Spinal cord (tissue), 10 donors: ENCODE measurements at places on chromosomes 5 and 9. TPM values are rescaled to one million over a fixed set of nuclear protein-coding genes. Genes with fewer than 3 reads are reported as not detected.

GRCh38 chr5:150481972-150482406 is 25.9 kb upstream of the NDST1 start:
- DNase-seq: no peak

The SNCAIP gene
- polyA plus RNA-seq: 35.8 TPM

DNA sequence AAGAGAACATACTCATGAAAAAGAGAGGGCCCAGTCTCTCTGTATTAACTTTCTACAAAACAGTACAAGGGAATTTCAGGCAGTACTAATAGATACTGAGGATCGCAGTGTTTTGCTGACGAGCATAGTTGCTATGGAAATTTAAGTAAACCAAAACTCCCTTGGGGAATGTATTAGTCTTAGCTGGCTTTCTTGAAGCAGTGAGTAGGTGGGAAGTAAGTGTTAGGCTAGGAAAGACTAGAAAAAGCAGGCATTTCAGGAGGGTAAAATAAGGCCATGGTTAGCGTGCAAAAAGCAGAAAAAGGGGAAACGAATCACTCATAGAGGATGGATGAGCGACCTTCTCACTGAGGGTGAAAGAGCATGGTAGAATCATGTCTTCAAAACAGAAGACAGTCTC is 84.3 kb upstream of the ACTBL2 start:
- DNase-seq: no peak

GRCh38 chr5:72238712-72239445 is 81.2 kb downstream of the MRPS27 start:
- DNase-seq: no peak

The TIMD4 gene
- 0.50 TPM for polyA plus RNA-seq

DNA sequence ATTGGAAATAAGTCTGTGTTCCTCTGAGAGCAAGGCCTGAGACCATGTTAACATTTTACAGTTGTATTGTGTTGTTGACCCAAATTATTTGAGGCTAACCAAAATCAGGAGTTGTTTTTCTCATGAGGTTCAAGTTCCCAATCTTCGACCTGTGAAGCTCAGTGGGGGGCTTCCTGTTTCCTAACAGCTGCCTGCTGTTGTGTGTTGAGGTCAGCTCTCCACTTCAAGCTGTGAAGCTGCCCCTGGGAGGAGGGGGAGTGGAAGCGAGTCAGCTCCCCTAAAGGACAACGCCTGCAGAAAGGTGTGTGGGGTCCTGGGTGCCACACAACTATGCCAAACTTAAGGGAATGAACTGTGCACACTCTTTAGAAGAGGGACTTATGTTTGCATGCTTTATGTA is 295.5 kb downstream of the IRX1 start:
- DNase-seq: no peak

The SLC36A2 gene
- polyA plus RNA-seq: 0.24 TPM

DNA sequence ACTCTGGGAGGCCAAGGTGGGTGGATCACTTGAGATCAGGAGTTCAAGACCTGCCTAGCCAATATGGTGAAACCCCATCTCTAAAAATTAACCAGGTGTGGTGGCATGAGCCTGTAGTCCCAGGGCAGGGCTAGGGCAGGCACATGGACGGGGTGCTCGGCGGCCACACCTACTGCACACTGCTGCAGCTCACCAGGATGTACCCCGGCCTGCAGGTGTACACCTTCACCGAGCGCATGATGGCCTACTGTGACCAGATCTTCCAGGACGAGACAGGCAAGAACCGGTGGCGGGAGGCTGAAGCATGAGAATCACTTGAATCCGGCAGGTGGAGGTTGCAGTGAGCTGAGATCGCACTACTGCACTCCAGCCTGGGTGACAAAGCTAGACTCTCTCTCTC is 3.2 kb downstream of the ST6GALNAC4 start:
- no peak for DNase-seq

GRCh38 chr5:94815313-94816039 is 197.0 kb downstream of the SLF1 start:
- no peak for DNase-seq

- DNase-seq: no peak
Observed at GRCh38 chr9:105158898-105159297, 85.6 kb upstream of the SLC44A1 start.

GRCh38 chr5:168598639-168599038 is 19.5 kb upstream of the PANK3 start:
- no peak for DNase-seq

DNA sequence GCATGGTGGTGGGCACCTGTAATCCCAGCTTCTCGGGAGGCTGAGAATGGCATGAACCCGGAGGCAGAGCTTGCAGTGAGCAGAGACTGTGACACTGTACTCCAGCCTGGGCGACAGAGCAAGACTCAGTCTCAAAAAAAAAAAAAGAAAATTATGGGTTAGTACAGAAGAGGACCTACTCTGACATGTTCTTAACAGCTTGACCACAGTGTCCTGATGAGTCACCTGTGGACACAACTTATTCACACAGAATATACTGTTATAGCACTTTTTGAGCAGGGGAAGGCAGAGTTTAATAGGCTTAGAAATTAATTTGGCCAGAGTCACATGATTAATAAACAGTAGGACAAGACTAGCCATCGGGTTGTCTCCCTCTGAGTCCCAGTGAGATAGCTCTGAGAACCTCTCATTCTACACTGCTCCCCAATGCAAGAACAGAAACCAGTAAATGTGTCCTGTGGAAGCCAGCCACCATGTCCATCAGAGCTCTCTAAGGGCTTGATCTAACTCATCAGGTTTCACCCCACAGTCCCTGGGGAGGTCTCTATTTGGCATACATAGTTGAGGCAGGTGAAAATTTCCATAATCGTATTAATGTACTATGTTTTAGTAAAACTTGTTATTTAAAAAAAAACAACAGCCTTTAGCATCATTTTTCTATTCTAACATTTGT is 1077.9 kb upstream of the C9orf72 start:
- DNase-seq: no peak

DNA sequence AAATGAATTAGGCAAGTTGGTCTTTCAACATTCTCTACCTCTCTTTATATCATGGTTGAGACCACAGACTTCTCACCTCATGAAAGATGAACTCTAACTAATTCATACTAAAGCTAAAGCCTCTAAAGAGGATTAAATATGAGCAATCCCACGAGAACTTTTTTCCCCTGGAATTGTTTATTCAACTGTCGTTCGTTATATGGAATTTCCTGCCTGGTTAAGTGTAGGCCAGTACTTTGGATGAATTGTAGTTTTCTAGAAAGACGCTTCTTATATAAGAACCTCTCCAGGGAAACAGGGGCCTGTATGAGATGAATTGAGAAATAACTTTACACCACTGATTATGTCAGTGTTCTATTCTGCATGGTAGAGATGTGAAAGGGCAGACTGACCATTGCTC is 42.9 kb downstream of the PDCD1LG2 start:
- no peak for DNase-seq

DNA sequence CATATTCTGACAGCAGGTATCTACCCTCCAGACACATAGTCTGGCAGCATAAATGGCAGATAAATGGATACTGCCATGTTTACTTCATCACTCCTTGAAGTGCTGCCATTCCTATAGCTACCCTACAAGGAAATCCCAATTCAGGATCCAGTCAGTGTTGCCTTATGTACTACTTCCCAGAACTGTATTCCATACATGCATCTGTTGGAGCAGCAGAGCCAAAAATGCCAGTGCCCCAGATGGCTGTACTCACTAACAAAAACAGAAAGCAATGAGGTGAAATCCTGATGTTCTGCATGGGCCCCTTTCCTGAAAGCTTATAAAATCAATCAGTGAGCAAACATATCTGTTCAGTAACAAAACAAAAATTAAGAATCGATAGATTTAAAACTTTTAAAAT is 490.0 kb upstream of the COX7C start:
- DNase-seq: no peak
